ENCODE measurements at places on chromosomes 6 and 20.

- DNase-seq: no peak
Measured at GRCh38 chr20:62439218-62439617, 11.9 kb upstream of the RBBP8NL start.

DNA sequence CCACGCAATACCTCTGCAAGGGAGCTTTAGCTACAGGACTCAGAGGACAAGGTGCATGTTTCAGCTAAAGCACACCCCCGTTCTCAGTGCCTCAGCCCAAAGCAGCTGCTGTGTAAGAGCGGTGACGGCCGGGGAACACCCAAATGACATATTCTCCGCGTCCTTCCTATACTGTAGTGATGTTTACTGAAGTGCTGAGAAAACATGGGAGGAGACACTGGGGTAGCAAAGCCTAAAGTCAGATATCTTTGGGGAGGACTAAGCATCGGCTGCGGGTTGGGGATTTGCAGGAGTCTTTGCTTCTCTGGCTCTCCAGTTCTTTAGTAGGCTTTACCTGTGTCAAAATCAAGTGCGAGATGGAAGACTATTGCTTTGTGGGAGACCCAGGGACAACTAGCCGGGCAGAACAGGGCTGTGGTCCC is 1.7 kb downstream of the SLC22A23 start:
- no peak for DNase-seq

DNA sequence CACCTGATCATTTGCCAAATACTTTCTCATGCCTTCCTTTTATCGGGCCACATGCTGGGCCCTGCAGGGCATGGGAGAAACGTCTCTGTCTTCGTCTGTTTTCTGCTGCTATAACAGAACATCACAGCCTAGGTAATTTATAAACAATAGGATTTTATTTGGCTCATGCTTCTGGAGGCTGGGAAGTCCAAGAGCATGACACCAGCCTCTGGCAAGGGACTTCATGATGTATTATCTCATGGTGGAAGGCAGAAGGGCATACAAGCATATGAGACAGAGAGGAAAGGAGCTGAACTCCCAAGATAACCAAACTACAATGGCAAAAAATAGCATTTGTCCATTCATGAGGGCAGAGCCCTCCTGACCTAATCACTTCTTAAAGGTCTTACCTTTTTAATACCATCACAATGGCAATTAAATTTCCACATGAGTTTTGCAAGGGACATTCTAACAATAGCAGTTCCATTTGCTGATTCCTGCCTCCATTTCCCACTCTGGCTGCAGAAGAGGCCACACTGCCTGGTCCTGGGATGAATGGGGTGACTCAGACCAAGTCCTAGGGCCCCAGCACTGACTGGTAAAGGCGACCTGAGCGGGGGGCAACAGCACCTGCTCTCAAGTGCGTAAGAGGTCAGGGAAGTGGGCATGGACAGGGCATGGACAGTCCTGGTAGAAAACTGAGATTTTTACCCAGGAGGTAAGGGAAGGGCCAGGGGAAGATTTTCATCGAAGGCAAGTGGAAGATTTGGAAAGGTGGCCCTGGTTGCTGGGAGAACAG is 5.1 kb upstream of the ZBP1 start:
- DNase-seq: no peak

GRCh38 chr20:35551503-35551902 is 9.6 kb downstream of the ERGIC3 start:
- no peak for DNase-seq

DNA sequence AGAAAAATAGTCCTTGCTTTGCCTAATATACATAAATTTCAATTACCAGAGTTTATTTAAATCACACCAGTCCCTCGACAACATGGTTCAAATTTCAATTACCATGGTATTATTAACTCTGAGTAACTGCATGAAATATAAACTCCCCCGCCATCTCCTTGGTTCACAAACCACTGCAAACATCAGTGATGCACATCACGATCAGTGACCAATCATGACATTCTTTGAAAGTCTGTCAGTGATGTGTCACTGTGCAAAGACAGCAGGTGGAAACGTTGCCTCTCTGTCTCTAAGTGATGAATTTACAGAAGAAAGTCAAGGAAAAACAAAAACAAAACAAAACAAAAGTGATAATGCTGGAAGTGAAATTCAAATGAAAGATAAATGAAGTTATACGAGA is 86.7 kb downstream of the TASP1 start:
- DNase-seq: peak; percentile 8

DNA sequence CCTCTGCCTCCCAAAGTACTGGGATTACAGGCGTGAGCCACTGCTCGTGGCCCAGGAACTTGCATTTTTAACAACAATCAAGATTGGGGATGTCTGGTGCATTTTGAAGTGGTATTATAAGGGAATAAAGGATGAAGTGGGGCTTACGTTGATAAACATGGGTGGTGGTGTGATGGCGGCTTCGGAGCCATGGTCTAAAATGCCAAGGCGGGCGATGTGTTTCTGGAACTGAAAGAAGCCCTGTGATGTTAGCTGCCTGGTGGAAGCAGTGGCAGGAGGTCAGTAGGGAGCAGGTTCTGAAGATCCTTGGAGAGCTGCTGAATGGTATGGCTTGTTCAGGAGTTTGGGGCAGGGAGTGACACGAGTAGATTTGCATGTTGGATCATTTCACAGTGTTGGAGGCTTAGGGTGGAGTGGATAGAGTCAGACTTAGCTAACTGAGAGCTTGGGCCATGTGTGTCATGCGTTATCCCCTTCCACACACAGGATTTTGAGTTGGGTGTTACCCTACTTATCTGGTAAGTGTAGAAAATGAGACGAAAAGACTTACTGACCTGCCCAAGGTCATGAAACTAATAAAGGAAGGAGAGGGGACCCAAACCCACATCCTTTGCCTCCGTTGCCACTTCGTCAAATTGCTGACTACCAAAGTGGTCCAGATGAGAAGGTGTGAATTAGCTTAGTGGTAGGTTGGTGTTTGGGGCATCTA is 1.5 kb downstream of the NELFCD start:
- DNase-seq: no peak

GRCh38 chr6:161891542-161891941 is 617.7 kb upstream of the AGPAT4 start:
- no peak for DNase-seq

DNA sequence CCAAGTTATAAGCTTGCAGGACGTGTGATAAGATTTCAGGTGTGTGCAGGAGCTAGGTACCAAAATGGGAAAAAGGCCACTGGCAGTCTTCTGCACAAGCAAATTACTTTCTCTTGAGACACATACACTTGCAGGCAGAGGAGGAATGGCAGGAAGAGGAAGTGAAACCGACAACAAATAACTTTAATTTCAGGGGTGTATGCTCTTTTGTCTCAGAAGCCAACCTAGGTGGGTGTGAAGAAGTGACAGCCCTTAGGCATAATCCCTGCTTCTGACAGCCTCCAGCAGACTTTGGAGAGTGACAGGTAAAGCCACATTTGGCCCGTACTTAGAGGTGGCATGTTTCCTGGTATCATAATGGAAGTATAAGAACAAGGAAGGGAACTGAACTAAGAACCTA is 118.8 kb upstream of the TRAF3IP2 start:
- DNase-seq: no peak

DNA sequence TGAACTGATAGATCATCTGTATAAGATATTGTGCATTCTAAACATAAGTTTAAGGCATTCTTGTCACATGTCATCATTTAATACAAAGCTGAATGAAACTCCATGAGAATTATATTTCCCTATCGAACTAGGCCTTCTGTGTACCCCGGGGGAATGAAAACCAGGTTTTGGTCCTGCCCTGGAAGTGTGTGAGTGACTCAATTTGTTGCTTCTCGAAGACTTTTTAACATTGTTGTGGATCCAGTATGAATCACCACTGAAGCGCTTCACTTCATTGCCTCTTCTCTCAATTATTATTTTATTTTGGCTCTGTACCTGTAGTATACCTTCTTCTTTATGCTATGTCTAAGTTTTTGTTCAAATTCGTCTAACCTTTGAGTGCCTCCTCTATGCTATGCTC is 150.8 kb downstream of the GRIK2 start:
- DNase-seq: no peak

DNA sequence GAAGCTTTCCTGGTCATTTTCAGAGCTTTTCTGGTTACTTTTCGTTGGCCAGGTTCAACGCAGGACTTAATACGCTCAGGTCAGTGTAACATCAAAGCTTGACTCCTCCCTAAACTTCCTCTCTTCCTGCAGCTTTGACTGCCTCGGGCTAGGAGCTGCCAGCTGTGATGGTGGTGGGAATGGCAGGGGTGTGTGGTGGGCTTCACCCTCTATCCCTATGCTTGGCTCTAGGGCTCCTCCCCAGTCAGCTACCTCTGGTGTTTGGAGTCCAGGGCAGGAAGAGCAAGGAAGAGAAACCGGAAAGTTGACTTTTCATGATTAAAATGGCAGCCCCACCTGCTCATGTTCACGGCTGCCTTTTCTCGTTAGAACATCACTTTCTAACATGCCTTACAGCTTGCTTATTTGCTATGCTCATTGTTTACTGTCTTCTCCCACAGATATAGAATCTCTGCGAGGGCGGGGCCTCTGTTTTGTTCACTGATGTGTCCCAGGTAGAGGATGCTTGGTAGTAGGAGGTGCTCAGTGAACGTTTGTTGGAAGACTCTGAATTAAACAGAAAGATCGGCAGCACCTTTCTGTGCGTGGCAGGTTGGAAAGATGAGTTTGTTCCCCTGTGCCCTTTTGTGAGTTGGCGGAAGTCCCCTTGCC is 16.1 kb upstream of the PPP1R14C start:
- no peak for DNase-seq

GRCh38 chr20:63577317-63577894 is 3.4 kb upstream of the HELZ2 start:
- no peak for DNase-seq

- DNase-seq: peak; percentile 31
Measured at GRCh38 chr6:163793011-163793983, 378.8 kb downstream of the QKI start.

DNA sequence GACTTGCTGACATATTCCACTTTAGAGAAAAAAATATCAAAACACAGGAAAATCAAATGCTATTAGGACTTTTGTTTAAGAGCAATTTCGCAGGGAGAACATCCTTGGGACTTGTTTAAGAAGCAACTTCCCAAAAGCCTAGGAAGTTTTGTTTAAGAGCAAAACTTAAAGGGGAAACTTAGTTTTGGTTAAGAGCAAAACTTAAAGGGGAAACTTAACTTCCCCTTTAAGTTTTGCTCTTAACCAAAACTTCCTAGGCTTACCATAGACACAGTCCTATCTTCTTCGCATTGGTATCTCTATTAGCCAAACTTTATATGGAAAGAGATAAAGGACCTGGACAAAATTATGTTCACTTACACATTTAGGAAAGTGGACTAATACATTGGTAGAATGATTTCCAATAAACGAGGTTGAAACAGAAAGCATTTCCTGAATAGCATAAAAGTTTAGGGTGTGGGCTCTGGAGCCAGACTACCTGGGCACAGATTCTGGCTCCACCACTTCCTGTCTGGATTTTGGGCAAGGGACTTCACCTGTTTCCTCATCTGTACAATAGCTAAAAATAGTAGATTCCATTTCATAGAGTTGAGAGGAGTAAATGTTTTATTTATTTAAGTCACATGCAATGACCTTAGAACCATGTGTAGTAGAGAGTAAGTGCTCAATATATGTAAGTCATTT is 15.7 kb downstream of the PAQR8 start:
- no peak for DNase-seq

- DNase-seq: peak; percentile 89
Measured at GRCh38 chr6:152094992-152095592, 287.6 kb downstream of the ESR1 start.

GRCh38 chr6:2749969-2750600 is 637 bp downstream of the MYLK4 start:
- DNase-seq: peak; percentile 56

DNA sequence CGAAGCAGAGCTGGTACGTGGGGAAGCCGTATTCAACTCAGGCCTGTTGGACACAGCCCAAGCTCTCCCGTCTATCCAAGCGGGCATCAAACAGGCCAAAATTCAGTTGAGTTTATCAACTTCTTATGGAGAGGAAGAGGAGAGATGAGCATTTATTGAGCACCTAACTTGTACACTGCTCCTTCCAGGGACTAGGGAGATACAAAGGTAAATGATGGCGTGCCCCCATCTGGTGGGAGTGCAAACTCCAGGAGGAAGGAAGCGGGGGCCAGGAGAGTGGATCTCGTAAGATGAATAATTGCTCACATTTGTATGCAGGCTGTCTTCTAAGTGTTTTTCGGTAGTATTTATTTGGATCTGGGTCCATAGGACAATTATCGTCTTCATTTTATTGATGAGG is 146.6 kb downstream of the SOBP start:
- DNase-seq: no peak

GRCh38 chr6:64680446-64680845 is 1026.6 kb downstream of the EYS start:
- no peak for DNase-seq

- DNase-seq: no peak
Measured at GRCh38 chr20:2350606-2351005, 30.1 kb upstream of the TGM6 start.

DNA sequence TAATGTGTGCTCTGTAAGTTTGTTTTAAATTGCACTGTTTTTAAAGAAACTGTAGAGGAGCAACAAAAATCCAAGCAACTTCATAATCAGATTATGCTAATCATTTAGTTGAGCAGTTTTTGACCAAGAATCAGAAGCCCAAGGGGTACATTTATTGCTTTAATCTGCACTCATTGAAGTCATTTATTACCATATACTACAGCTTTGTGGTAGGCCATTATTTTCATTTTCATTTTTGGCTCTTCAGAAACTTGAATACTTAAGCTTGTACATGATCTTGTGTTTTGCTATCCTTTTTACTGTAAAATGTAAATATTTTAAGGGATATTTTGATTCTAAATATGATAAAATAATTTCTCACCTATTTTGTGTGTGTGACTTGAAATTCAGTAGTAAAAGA is 78.5 kb downstream of the PHF3 start:
- DNase-seq: no peak

- DNase-seq: no peak
Measured at GRCh38 chr6:85353012-85353411, 96.9 kb upstream of the NT5E start.

- no peak for DNase-seq
Measured at GRCh38 chr20:45444050-45444449, 25.5 kb upstream of the WFDC2 start.

- peak; percentile 59 for DNase-seq
Measured at GRCh38 chr20:2006452-2007361, 12.8 kb upstream of the PDYN start.

DNA sequence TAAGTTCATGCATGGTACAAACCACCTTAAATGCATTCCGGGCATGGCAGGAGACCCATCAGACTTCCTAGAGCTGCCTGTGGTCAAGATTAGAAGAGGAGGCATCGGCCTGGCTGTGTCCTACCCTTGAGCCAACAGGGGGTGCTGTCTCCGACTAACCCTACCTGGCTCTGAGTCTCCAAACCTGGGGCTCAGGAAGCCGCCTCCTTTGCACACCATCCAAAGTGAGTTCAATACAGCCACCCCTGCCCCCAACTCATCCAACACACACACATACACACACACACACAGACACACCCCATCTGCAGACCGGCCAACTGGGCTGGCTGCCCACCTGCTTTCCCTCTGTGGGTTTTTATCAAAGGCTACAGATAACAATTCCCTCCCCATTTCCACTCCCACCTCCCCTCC is 77.0 kb downstream of the JPH2 start:
- no peak for DNase-seq

- no peak for DNase-seq
Measured at GRCh38 chr6:143539734-143540133, 28.2 kb upstream of the FUCA2 start.
